ENCODE measurements at places on chromosomes 4 and X.

- DNase-seq = peak; percentile 93
Observed at GRCh38 chr4:67545199-67546003, at the start of gene CENPC. CENPC (minus strand) TSS chr4:67545503; CDS start chr4:67545355, 148 bp downstream.

DNA sequence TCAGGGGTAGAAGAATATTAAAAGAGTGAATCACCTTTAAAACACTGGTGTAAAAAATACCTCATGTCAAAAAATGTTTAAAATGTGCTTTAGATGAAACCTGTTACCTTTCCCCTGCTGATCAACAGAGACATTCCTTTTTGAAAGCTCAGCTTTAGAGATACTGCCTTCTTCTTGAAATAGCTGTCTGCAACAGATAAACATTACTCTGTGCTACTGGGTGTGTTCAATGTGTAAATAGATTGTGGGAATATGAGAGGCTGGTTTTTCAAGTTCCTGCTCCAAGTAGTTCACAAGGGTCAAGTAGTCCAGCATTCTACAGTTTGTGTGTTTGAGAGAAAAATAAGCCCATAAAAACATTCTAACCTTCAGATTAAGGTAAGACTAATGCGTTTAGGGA lies at the start of gene SYTL5:
Gene SYTL5, plus strand, starts transcription at position 263 of the 400 bp plus-strand sequence. CDS start 27,337 bp downstream, outside the sequence.
- no peak for DNase-seq

DNA sequence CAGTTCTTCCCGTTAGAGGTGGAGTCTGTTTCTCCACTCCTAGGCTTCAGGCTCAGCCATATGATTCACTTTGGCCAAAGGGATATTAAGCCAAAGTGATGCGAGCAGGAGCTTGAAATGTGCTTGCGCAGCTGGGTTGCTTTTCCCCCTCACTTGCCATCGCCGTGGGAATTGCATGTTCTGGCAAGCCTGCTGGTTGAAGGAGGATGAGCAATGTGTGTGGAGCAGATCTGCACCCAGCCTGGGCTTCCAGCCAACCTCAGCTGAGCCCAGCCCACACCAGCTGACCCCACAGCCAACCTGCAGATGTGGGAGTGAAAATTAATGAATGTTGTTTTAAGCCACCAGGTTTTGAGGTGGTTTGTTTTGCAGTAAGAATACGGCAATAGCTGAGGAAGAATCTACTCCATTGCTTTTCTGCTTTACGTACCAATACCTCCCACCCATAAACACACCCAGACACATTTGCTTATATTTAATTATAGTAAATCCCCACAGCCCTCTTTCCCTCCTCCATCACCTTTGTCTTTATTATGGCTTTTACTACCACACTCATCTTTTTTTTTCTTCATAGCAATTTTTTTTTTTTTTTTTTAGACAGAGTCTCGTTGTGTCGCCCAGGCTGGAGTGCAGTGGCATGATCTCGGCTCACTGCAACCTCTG lies 132.8 kb upstream of the FUNDC1 start:
- DNase-seq = no peak

- DNase-seq = no peak
Observed at GRCh38 chr4:126799971-126800574, 832.7 kb upstream of the INTU start.

- DNase-seq = no peak
Observed at GRCh38 chrX:97328853-97329390, 445.2 kb downstream of the RPA4 start.

GRCh38 chr4:177673985-177674489 lies 231.8 kb upstream of the AGA start:
- no peak for DNase-seq

DNA sequence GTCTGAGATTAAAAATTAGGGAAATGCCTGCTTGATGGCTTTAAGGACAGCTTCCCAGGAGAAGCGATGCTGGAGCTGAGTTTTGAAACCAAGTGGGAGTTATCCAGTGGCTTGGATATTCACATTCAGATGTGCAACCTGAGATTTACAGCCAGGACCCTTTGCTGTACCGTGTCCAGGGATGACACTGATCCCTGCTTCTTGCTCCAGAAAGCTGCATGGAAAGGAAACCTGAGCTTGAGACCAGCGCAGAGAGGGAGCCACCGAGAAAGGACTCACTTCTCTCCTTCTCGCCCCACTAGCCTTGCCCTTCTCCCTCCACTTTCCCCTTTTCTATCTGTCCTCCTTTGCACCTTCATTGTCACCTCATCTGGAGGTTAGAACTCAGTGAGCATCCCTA lies 254.5 kb upstream of the PPARGC1A start:
- DNase-seq = no peak

- DNase-seq = no peak
Observed at GRCh38 chr4:109075621-109076020, 226.8 kb downstream of the COL25A1 start.

GRCh38 chrX:149433051-149433450 lies 72.1 kb downstream of the IDS start:
- DNase-seq = no peak

DNA sequence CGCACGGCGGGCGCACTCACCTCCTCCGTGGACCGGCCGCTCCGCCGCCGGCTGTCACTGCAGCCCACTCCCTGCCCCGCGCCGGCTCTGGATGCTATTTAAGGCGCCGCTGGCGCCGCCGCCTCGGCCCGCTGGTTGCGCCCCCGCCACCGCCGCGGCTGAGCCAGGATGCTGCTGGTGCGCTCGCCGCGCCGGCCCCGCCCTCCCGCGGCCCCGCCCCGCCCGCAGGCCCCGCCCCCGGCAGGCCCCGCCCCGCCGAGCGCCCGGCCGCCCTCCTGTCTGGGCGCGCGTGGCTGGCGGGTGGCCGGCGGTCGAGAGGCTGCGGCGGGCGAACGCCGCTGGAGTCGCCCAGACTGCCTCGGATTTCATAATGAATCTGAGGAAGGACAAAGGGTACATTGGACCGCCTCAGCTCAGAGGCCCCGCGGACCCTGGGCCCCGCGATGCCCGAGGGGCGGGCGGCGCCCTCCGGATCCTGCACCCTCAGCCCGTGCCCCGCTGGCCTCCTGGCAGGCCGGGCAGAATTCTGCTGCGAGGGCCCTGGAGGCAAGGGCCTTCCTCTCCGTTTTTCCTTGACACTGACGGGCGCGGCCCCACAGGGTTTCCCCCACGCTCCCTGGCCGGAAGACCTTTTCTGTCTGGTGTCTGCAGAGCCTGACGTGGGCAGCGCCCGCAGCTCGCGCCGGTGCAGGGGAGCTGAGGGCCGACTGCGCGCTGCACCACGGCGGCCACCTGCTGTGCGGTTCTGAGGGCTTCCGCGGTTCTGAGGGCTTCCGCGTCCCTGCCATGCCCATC lies at the start of gene ACSL1:
Gene ACSL1, minus strand, starts transcription at position 73 of the 795 bp plus-strand sequence. CDS start 22,454 bp downstream, outside the sequence.
- no peak for DNase-seq

All from NT2/D1 (cell line).